ENCODE measurements at places on chromosomes 2 and 18. TPM values are rescaled to one million over a fixed set of nuclear protein-coding genes. Genes with fewer than 3 reads are reported as not detected.

GRCh38 chr2:213932-214693, 49.7 kb downstream of the SH3YL1 start:
- no peak overlapping the region for H3K4me3 ChIP-seq
- no peak overlapping the region for H3K27ac ChIP-seq
- peaks cover 8% of the 10 kb centered on the region for H3K36me3 ChIP-seq
- DNase-seq = no peak

DNA sequence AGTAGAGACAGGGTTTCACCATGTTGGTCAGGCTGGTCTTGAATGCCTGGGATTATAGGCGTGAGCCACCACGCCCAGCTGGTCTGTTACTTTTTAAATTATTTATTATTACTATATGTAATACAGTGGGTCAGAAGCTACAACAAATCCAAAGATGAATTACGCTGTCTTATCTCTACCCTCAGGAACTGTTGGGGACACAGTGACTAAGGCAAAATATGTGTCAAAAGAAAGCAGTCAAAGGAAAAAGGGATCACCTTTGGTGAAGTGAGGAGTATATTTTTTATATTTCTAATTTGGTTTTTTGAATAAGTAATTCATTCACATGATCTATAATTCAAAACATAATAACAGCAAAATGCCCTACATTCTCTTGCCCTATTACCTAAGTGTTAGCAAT, 4.7 kb downstream of the CREB1 start:
- H3K4me1 ChIP-seq = peaks cover 48% of the 10 kb centered on the region
- H3K36me3 ChIP-seq = peaks cover 30% of the 10 kb centered on the region
- peak overlapping the region; percentile 98 for H3K4me3 ChIP-seq
- H3K27me3 ChIP-seq = no peaks in the 10 kb centered on the region
- DNase-seq = no peak
- peak overlapping the region; percentile 78 for H3K27ac ChIP-seq

ZNF385B gene
- not detected for total RNA-seq

DNA sequence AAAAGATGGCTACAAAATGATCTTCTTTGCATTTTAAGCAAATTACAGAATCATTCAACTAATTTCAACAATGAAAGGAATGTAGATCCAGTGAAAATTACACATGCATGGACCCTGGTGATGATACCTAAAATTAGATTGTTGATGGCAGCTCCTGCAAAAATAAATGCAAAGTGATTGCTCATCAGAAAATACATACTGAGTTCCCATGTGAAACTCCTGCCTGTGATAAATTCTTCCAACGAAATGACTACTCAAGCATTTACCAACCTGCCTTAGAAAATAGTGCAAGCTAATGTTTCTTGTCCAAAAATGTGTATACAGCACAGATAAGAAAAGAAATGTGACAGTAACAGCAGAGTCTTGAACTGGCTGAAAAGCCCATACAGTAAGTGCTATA, 300.0 kb upstream of the REV1 start:
- H3K27ac ChIP-seq = no peak overlapping the region
- H3K4me3 ChIP-seq = no peak overlapping the region
- no peak for DNase-seq
- H3K36me3 ChIP-seq = no peaks in the 10 kb centered on the region
- H3K4me1 ChIP-seq = no peaks in the 10 kb centered on the region

DNA sequence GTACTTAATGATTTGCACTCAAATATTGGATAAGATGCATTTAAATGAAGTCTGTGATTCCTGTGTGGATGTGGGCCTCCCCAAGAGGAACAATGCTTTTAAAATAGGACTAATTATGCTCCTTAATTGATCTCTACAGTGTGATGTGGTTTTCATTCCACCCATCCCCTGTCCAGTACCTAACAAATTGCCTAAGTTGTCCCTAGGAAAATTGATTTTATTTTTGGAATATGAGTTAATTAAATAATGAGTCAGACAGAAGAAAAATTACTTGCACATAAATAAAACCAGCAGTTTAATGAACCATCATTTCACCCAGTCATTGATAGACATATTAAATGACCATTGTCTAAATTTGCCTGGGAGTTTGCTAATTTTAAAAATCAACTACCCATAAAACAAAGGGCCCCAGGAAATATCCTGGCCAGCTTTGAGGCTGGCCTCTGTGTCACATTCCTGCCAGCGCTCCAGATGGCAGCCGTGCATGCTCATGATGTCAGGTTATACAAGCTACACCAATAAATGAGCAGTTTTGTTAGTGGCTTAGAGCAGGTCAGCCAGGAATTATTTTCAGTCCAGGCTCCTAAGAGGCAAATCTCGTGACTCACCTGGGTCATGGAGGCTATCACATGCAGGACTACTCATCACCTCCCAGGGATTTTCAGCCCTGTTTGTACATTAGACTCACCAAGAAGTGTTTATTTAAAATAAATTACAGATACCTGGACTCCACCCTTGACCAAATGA, 31.9 kb downstream of the ABHD3 start:
- H3K4me1 ChIP-seq = peaks cover 5% of the 10 kb centered on the region
- H3K4me3 ChIP-seq = no peak overlapping the region
- no peaks in the 10 kb centered on the region for H3K27me3 ChIP-seq

GRCh38 chr2:191165176-191165643, 14.4 kb upstream of the STAT4 start:
- H3K4me1 ChIP-seq = peaks cover 22% of the 10 kb centered on the region
- DNase-seq = peak; percentile 42
- H3K36me3 ChIP-seq = no peaks in the 10 kb centered on the region
- peaks cover 8% of the 10 kb centered on the region for H3K27me3 ChIP-seq

DNA sequence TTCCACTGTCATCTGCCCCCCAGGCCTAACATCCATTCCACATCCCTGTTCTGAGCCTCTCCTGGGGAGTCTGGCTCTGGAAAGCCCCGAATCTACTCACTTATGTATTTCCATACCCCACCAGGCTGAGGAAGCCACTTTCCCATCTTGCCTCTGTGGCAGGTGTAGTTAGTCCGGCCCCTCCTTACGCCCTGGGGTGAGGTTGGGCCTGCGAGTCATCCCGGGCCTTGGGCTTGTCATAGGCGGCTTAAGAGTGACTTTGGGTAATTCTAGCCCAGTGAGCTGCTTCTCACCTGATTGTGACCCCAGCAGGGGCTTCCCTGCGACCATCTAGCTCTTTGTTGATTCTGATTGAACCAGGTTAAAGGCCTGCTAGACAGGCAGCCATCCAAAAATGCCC, 21.1 kb downstream of the PCARE start:
- no peak overlapping the region for H3K4me3 ChIP-seq
- no peak overlapping the region for H3K27ac ChIP-seq
- peaks cover 5% of the 10 kb centered on the region for H3K4me1 ChIP-seq

- H3K27me3 ChIP-seq = no peaks in the 10 kb centered on the region
- no peak for DNase-seq
- H3K4me3 ChIP-seq = no peak overlapping the region
- no peak overlapping the region for H3K27ac ChIP-seq
- H3K36me3 ChIP-seq = no peaks in the 10 kb centered on the region
These were observed 56.1 kb downstream of the TNP1 start for GRCh38 chr2:216803791-216804190.

C2orf78 gene
- not detected for total RNA-seq

DNA sequence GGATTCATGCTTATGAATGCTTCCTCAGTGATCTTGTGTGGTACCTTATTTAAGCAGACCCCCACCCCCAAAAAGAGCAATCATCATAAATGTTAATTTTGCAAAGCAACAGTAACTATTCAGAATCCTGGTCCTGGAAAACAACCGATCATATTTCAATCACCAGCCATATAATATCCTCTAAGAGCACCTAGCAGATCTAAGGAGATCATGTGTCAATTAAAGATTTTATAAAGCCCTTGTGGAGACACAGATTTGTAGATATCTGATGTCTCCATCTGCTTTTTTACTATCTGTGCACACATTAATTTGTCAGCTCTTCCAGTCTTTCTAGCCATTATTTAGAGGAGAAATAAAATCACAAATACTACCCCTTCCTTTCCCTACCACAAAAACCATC, 423.7 kb downstream of the TGIF1 start:
- no peak overlapping the region for H3K4me3 ChIP-seq
- no peak overlapping the region for H3K27ac ChIP-seq
- H3K4me1 ChIP-seq = no peaks in the 10 kb centered on the region
- DNase-seq = no peak

KYNU gene
- not detected for total RNA-seq

ELOA2 gene
- total RNA-seq = not detected

DNA sequence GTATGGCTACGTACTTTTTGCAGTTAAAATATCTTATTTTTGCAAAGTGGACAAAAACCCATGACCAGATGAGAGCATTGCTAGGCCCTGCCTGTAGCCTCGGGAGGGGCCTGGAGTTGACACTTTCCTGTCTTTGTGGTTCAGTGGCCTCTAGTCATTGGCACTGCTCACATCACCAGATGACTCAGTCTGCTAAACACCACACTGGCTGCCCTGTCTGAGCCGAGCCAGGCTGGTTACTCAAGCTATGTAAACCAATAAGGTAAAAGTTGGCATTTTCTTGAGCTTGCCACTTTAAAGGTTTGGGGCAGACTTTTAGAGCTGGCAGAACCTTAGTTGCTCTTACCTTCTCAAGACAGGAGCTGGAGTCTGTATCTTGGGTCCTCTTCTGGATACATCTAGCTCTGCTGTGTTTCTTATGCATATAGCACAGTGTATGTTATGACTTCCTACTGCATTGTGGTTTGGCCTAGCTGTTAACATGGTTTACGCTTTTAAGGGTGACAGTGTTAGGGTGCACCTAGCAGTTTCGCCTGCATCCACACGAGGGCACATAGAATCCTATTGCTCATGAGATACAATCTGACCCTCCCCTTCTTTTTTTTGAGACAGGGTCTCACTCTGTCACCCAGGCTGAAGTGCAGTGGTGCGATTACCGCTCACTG, 76.4 kb downstream of the AP1S3 start:
- no peak overlapping the region for H3K4me3 ChIP-seq
- H3K4me1 ChIP-seq = peaks cover 22% of the 10 kb centered on the region
- H3K27me3 ChIP-seq = no peaks in the 10 kb centered on the region
- no peaks in the 10 kb centered on the region for H3K36me3 ChIP-seq

CCDC121 gene
- total RNA-seq = 0.44 TPM

DSC1 gene
- total RNA-seq = not detected

HOXD12 gene
- not detected for total RNA-seq

DNA sequence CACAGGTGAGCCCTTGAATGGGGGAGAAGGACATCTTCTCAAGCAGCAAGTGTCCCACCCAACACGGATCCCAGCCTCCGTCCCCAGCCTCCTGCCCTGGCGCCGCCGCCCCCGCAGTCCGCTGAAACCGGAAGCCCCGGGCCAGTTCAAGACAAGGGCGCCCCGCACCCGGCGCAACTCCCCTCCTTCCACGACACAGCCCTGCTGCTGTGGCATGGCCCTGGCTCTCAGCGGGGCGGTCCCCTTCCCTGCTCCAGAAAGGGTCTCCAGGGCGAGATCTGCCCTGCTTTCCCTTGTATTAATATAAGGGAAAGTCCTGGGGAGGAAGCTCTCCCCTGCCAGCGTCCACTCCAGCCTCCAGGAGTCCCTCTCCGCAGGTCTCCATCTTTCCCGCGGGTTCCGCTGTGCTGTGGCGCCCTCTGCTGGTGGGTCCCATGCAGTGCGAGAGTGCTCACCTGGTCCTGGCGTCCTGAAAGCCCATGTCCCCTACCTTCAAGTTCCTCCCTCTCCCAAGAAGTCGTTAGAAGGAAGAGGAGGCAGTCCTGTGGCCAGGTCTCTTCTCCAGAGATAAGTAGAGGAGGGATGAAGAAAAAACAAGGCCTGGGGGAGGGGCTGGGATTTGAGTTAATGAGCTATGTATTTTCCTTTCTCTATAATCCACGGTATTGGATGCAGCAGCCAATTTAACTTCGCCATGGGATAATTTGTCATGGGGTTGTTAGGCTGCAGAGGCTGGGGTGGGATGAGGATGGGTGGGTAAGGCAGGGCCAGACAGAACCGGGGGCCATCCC, 176.0 kb downstream of the SMAD2 start:
- peaks cover 2% of the 10 kb centered on the region for H3K36me3 ChIP-seq
- no peak overlapping the region for H3K4me3 ChIP-seq
- H3K27me3 ChIP-seq = peaks cover 17% of the 10 kb centered on the region
- no peak overlapping the region for H3K27ac ChIP-seq
- H3K4me1 ChIP-seq = no peaks in the 10 kb centered on the region

PLCD4 gene
- 0.83 TPM for total RNA-seq

- peak; percentile 32 for DNase-seq
- no peaks in the 10 kb centered on the region for H3K27me3 ChIP-seq
- peaks cover 47% of the 10 kb centered on the region for H3K4me1 ChIP-seq
- peaks cover 75% of the 10 kb centered on the region for H3K36me3 ChIP-seq
- no peak overlapping the region for H3K4me3 ChIP-seq
These were observed 19.8 kb downstream of the PDIA6 start for GRCh38 chr2:10792660-10793400.

MALL gene
- total RNA-seq = 2.0 TPM

HPCAL1 gene
- total RNA-seq = 114 TPM

HOXD11 gene
- not detected for total RNA-seq

- no peak overlapping the region for H3K27ac ChIP-seq
- peaks cover 21% of the 10 kb centered on the region for H3K4me1 ChIP-seq
- H3K27me3 ChIP-seq = no peaks in the 10 kb centered on the region
- DNase-seq = no peak
- H3K36me3 ChIP-seq = peaks cover 20% of the 10 kb centered on the region
- H3K4me3 ChIP-seq = no peak overlapping the region
These were observed 92.3 kb downstream of the DIS3L2 start for GRCh38 chr2:232053777-232054176.

FSIP2 gene
- total RNA-seq = 0.28 TPM

CFC1 gene
- total RNA-seq = not detected

GRCh38 chr18:39453356-39453755, 1887.8 kb upstream of the CELF4 start:
- no peaks in the 10 kb centered on the region for H3K27me3 ChIP-seq
- H3K4me1 ChIP-seq = peaks cover 8% of the 10 kb centered on the region
- H3K27ac ChIP-seq = no peak overlapping the region

GRCh38 chr2:33672389-33672788, 73.3 kb upstream of the FAM98A start:
- no peaks in the 10 kb centered on the region for H3K36me3 ChIP-seq
- no peak for DNase-seq
- no peak overlapping the region for H3K4me3 ChIP-seq
- H3K27ac ChIP-seq = no peak overlapping the region

- no peaks in the 10 kb centered on the region for H3K4me1 ChIP-seq
- no peak overlapping the region for H3K27ac ChIP-seq
- no peaks in the 10 kb centered on the region for H3K36me3 ChIP-seq
These were observed 53.7 kb upstream of the LGALSL start for GRCh38 chr2:64400105-64400728.

EFHD1 gene
- total RNA-seq = not detected

GRCh38 chr2:62884086-62884485, 166.5 kb upstream of the OTX1 start:
- no peak overlapping the region for H3K27ac ChIP-seq
- no peaks in the 10 kb centered on the region for H3K27me3 ChIP-seq
- no peak overlapping the region for H3K4me3 ChIP-seq
- DNase-seq = no peak
- no peaks in the 10 kb centered on the region for H3K4me1 ChIP-seq
- H3K36me3 ChIP-seq = peaks cover 14% of the 10 kb centered on the region

GRCh38 chr2:83113953-83114352, 1345.1 kb downstream of the SUCLG1 start:
- no peak overlapping the region for H3K4me3 ChIP-seq
- no peaks in the 10 kb centered on the region for H3K27me3 ChIP-seq
- no peak overlapping the region for H3K27ac ChIP-seq
- no peak for DNase-seq
- no peaks in the 10 kb centered on the region for H3K36me3 ChIP-seq

TFPI gene
- total RNA-seq = 0.21 TPM
